Stimulated activated naive CD8-positive, alpha-beta T cell treated with anti-CD3 and anti-CD28 coated beads, Interleukin-15, Interleukin-2, amounts not matched to agents 100 U/mL and 50 U/mL, for 24 hours (primary cell): ENCODE measurements at places on chromosomes 2 and 18.

GRCh38 chr2:176488431-176488830 lies 219.2 kb downstream of the MTX2 start:
- DNase-seq, result no peak

- DNase-seq, result no peak
Measured at GRCh38 chr18:44197832-44198611, 482.7 kb upstream of the SETBP1 start.

- DNase-seq, result no peak
Measured at GRCh38 chr2:110124038-110124825, 8.6 kb upstream of the MALL start.

GRCh38 chr2:85803704-85804425 lies 50.1 kb downstream of the ATOH8 start:
- DNase-seq, result no peak

DNA sequence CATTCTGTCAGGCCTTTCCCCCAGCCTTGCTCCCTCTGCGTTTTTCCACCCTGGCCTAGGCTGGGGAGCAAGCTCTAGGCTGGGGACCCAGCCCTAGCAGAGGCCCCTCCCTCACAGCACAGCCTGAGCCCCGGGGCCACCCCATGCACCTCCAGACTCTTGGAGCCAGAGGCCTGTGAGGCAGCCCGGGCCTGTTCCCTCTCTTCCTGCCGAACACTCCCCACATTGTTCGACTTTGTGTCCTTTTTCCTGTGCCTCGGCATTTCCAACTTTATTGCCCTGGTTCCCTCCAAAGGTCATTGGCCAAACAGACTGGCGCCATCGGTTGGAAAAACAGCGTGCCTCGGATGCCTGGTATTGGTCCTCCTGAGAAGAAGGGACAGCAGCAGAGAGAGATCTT lies 79.7 kb downstream of the HS1BP3 start:
- no peak for DNase-seq

DNA sequence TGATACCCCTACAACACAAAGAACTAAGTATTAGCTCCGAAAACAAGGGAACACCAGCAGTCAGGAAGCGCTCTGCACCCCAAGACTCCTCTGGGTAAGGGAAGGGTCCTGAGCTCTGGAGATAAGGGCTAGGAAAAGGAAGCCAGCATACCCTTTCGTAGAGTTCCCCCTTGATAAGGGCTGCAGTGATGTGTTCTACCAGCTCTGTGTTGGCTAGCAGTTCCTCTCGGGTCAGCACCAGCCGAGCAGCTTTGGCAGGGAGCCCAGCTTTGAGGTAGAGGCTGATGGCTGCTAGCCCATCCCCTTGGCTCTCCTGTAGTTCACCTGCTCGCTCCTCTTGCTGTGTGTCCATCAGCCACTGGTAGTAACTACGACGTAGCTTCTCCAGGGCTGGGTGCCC lies 18.9 kb downstream of the KRTCAP3 start:
- no peak for DNase-seq
